GOT3 (cell line): ENCODE measurements at places on chromosomes 7 and 10.

DNA sequence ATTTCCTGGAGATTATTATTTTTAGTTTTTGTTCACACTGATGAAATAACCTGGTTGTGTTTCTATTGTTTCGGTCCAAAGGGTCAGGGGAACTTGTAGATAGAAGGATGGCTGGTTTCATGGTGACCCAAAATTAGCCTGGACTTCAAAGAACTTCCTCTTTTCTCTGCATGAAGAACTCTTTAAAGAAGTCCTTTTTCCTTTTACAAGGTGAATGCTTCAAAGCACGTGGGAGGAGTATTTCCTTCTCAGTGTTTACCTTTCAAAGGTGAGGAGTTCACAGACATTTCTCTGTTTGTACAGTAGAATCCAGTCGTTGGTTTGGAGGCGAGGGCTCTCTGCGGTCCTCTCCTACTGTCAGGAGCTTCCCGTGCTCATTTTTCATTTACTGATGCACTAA, 561.7 kb downstream of the GATA3 start:
- no peak for DNase-seq

GRCh38 chr7:99840136-99840869, 12.5 kb downstream of the CYP3A43 start:
- DNase-seq, result no peak

- DNase-seq, result peak; percentile 74
Observed at GRCh38 chr7:5591278-5591874, 167.7 kb upstream of the TNRC18 start.

- no peak for DNase-seq
Observed at GRCh38 chr10:546971-547590, 142.4 kb downstream of the DIP2C start.

DNA sequence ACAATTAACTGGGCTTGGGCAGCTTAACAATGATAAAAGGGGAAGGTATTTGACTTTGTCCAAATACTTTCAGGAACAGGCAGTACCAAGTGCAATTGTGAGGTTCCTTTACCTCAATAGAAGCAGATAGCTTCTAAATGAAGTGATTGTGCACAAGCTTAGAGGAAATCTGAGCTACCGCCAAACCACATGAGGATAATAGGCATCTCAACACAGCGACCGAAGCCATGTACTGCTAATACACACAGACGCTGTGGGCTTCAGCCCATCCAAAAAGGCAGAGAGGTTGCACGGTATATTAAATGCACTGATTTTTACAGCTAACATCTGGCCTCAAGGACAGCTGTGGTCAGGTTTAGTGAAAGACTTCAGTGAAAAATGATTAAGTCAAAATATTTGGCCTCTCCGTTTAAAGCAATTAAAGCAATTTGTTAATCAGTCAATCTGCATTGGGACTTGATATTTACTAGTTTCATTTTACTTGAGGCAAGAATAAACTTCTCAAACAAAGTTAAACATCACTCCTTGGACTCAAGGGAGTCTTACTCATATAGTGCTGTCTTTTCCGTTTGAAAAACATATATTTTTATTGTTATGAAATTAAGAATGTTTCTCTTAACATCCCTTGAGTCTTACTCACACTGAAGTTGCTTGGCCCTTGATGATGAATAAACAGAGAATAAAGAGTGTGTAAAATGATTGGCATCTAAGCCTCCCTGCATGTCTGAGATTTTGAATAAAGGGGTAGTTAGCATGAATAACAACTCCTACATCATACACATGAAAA, 306.3 kb downstream of the C7orf25 start:
- DNase-seq, result no peak

DNA sequence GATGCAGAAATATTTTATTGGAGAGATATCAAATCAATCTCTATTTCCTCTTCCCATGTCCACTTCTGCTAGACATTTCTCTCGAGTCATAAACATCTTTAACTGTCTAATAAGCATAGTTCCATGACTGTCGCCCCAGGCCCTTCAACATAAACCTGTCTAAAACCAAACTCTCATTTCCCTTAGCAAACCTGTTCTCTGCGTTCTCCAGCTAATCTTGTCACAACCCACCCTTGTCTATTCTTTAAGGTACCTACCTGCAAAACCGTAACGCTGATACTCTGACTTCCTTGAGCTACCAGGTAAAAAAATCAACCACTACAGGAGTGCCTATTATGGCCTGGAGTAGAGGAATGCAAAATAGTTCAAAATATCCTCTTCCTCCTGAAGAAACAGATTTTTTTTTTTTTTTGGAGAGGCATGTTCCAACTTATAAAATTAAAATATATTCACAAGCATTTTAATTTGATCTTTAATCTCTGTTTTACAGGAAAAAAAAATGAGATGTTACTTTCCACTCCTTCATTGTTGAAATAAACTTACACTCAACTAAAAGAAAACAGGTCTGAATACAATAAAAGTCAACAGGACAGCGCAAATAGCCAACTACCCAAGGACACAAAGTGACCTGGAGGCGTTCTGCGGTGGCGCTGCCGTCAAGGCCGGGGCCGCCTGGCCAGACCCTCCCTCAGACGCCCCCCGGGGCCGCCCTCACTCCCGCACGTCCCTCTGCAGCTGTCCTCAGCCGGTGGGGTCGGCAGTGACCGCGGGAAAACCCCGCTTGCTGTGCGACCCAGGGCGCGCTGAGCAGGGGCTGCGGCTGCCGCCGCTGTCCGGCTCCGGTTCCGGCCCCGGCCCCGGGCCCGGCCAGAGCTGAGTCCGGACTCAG, 765 bp downstream of the SLC25A40 start:
- no peak for DNase-seq

DNA sequence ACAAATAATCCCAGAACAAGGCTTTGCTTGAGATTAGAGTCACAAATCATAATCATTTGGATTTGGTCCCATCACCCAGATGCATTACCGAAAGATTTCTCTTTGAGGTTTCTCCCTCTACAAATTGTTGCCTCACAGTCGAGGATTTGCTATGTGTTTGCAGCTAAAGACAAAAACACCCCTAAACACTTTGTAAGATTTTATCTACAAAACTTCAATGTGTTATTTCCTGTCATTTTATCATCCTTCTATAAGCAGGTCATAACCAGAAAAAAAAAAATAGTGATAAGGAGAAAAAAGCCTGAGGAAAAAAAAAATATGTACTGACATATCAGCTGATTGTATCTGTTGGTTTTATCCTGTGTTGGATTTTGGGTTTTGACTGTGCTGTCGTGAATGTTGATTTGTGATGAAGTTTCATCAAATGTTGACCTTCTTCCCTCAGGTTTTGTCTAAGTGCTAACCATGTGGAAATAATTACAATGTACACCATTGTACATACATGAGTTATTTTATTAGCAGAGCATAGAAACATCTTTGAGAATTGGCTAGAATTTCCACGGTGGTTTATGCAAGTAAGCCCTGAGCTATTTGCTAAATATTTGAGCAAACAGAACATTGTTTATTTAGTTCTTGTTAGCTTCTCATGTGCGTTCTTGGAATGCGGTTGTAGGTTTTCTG, 274.4 kb downstream of the NEBL start:
- DNase-seq, result no peak

DNA sequence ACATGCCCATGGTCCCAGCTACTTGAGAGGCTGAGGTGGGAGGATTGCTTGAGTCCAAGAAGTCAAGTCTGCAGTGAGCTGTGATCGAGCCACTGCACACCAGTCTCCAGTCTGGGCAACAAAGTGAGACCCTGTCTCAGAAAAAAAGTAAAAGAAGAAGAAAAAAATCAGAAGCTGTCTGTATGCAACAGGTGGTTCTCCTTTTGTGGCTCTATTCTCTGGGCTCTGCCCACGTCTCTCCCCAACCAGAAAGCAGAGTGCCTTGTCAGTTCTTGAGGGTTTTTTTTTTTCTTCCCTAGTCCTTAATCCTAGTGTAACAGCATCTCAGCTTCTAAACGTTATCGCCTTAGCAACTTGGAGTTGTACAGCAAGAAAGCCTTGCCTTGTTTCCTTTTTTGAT, 89.5 kb downstream of the PRKCQ start:
- DNase-seq, result no peak

GRCh38 chr10:99372546-99373271, 43.6 kb downstream of the CNNM1 start:
- no peak for DNase-seq

GRCh38 chr10:21326594-21327288, 198.7 kb downstream of the SKIDA1 start:
- no peak for DNase-seq

DNA sequence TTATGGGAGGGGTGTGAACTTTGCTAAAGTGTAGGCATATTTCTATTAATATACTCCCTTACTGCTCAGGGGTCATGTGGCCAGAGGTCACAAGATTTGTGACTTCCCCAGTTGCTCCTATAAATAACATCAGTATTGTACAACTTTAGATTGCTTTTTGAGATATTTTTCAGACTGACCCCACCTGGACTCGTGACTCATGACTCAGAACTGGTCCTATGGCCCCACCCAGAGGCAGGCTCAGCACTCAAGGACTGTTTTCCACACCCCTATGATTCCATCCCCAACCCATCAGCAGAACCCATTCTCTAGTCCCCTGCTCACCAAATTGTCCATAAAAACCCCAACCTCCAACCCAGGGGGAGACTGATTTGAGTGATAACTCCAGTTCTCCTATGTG, 2.7 kb upstream of the CUL2 start:
- DNase-seq, result no peak

DNA sequence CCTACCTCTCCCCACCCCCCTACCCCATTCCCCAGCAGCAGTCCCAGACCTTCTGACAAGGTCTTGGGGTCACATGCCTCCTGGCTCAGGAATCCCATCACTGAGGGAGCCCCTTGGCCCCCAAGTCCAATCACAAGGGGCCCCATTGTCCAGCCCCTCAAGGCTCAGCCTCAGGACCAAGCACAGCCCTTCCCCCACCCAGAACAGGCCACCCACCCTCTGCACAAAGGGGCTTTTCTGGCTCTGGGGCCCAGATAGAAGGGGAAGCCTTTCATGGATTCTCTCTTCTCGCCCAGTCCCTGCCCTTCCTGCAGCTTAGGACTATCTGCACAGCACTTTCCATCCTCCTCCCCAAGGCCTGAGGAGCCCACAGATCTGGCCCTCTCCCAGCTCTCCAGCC, 4.8 kb downstream of the FBXL15 start:
- no peak for DNase-seq

GRCh38 chr7:55512635-55513191, 59.6 kb downstream of the VOPP1 start:
- DNase-seq, result no peak

DNA sequence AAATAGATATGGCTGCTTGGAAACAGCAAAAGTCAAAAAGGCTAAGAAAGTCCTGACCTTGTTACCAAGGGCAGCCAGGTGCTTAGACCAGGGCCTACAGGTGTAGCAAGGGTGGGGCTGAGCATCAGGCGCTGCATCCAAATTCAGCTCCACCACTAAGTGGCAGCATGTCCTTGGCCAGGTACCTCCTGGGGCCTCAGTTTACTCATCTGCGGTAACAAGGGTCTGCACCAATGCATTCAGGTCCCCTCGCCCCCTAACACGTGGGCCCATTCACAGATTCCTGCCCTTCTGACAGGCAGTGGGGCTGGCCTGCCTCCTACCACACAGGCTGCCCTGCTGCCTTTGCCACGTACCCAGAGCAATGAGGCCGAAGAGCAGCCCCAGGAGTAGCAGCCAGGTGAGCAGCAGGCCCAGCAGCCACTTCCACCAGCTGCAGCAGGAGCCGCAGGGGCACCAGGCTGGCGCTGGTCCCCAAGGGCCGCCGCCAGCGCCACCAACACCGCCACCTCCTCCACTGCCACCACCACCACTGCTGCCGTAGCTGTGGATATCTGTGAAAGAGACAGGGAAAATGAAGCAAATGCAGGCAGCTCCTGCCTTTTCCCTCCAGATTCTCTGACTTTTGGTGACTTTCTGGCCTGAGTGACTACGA, 28.9 kb downstream of the COL17A1 start:
- no peak for DNase-seq

GRCh38 chr10:121696854-121697253, 98.6 kb upstream of the FGFR2 start:
- DNase-seq, result no peak

DNA sequence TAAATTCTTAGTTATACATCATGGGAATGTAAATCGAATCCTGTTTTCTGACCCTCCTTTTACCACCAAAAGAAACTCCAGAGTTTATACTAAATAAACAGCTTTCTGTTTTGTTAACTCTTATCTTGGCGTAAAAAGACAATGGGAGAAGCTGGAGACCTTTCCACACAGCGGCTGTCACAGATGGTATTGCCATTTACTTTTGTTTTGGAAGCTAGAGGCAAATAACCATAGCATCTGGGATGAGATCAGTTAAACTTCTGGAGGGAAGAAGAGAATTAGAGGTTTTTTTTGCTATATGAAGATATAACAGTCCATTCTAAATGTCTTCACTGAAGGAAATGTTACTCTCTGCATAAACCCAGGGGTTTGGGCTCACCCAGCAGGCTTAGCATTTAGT, 258.9 kb downstream of the REEP3 start:
- no peak for DNase-seq

- DNase-seq, result no peak
Observed at GRCh38 chr7:29091715-29092114, 54.6 kb downstream of the CPVL start.

GRCh38 chr10:101228966-101229265, 347 bp downstream of the LBX1 start:
- no peak for DNase-seq

DNA sequence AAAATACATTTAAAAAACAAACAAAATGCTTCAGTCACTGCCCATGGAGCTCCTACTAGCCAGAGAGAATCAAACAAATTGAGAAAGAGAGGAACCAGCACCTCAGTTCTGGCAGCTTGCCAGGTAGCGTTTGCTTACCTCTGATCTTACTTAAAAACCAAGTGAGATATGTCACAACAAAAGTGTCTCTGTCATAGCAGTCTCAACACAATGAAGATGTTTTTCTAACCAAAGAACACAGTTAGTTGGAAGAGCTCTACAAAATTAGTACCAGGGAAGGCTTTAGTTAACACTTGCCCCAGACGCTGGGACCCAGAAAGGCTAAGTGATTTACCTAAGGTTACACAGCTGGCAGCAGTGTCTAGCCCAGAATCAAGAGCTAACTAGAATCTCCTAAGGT, 3.4 kb downstream of the DOCK4 start:
- no peak for DNase-seq

DNA sequence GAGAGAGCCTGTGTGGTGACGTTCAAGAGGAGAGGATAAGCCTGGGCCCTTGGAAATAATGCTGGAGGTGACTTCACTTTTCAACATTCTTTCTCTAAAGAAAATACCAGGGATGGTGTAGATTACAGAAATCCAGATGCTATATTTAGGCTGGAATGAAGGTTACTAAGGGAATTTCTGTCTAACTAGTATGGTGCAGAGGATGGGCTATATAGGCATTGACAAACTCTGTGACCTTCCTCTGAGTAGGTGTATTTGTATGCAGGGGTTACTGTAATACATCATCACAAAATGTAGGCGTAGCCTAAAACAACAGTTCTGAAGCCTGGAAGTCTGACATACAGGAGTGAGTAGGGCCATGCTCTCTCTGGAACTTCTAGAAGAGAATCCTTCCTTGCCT, 155.3 kb upstream of the INHBA start:
- DNase-seq, result no peak

GRCh38 chr10:33461295-33461640, 126.8 kb upstream of the NRP1 start:
- DNase-seq, result no peak

- no peak for DNase-seq
Observed at GRCh38 chr10:83954193-83954799, 185.0 kb upstream of the GHITM start.
